ENCODE measurements at places on chromosomes 7 and 10.

GRCh38 chr10:95388539-95388938 lies 97.7 kb upstream of the PDLIM1 start:
- DNase-seq, result no peak

- no peak for DNase-seq
Observed at GRCh38 chr7:4225881-4226523, 456.1 kb upstream of the FOXK1 start.

GRCh38 chr10:61329854-61330253 lies 123.3 kb downstream of the TMEM26 start:
- no peak for DNase-seq

DNA sequence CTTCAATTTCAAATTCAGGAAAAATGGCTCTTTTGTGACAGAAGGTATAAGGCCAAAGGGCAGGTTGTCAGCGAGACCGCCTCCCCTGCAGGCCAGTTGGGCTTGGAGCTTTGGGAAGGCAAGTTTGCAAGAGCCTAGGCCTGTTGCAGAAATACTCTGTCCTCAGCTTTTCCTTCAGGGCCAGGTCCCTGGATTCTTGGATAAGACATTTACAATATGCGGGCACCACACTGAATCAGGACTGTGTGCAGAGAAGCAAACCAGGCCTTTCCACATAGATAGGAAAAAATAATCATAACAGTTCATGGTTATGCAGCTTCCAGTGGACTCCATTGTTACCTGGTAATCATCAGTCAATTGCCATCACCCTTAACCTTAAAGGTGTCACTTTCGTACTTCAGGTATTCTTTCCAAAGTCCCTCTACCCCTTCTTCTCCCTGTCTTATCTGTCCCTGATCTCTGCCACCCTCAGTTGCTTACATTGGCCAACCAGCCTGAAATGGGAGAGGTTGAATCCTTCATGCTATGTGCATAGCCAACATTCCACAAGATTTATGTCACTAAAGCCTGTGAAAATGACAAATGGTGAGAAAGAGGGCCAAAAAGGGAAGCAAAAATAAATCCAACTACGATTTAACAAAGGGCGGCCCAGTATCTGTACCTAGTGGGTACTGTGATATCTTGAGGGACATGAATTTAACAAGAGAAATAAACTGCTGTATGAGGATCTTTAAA lies 304.5 kb upstream of the NFE2L3 start:
- DNase-seq, result no peak

DNA sequence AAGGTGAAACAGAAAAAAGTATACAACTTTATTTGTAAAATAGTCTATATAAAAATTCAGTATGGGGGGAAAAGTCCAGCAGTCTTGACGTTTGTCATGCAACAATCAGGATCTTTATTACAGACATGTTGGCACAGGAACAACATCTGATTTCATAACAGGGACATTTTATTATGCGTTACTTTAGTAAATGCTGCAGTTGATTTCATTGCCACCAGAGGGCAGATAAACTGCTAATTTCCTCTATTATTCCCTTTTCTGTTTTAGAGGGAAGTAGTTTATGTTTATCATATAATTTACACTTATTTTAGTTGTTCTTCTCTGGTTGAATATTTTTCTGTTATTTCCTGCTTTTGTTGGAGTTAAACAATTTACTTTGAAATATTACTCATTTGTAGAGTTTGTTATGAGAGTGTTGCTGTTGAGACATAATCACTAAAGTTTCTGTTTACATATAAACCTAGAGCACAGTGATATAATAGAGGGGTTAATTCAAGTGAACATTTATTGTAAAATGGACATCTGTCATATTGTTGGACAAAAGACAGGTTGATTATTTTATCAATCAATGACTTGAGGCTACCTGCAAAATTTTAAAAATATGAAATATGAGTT lies 3.3 kb downstream of the PLXDC2 start:
- no peak for DNase-seq
